ENCODE measurements at places on chromosomes 1 and 21.

GRCh38 chr1:16324456-16324890 is 27.8 kb downstream of the FBXO42 start:
- no peak for DNase-seq

DNA sequence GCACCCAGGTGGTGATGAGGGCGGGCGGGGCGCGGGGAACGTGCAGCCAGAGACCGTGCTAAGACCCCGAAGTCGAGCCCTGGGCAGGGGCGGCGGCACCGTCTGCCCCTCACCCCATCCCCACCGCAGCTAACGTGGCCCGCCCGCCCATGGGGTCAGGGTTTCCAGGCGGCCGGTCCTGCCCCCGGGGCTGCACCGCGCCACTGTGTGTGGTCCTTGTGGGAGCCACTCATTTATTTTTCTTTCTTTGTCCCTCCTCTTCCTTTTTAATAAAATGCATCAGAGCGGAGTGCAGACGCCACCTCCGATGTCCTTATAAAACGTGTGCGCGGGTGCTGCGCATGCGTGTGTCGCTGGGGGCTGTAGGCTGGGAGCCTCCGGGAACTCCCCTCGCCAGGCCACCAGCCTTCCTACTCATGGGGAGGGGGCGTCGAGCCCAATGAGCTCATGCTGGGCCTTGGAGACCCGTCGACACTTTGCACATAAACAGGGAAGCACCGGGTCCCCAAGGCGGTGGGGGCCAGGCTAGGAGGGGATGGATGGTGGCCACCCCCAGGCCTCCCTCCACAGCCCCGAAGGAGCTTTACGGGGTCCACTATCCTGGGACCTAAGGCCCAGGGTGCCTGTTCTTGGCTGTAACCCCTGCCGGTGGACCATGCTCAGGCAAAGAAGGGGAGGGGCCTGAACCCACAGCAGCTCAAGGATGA is 59.9 kb downstream of the WNT9A start:
- no peak for DNase-seq

GRCh38 chr1:15001317-15001915 is 152.1 kb upstream of the TMEM51 start:
- DNase-seq, result no peak

GRCh38 chr1:77951328-77951727 is 27.5 kb downstream of the FUBP1 start:
- DNase-seq, result no peak

DNA sequence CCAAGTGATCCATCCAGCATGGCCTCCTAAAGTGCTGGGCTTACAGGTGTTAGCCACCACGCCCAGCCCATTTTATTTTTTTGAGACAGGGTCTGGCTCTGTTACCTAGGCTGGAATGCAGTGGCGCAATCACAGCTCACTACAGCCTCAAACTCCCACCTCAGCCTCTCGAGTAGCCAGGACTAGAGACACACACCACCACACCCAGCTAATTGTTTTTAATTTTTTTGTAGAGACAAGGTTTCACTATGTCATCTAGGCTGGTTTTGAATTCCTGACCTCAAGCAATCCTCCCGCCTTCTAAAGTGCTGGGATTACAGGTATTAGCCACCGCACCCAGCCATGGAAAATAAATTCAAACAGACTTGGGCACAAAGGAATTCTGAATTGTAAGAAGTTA is 31.9 kb downstream of the PUM1 start:
- DNase-seq, result no peak

Measured in hematopoietic multipotent progenitor cell (in vitro differentiated cells).